ENCODE measurements at places on chromosomes 5 and 9. TPM values are rescaled to one million over a fixed set of nuclear protein-coding genes. Genes with fewer than 3 reads are reported as not detected.

Gene PLEKHG4B
- total RNA-seq = 4.2 TPM

Gene KCNIP1
- total RNA-seq = 51.2 TPM

Gene ITK
- total RNA-seq = 0.23 TPM

Gene SLCO4C1
- 0.92 TPM for total RNA-seq

Gene GNG10
- total RNA-seq = 34.1 TPM

Gene CLIC3
- not detected for total RNA-seq

Gene TRAF1
- total RNA-seq = 2.8 TPM

Gene NR5A1
- 0.69 TPM for total RNA-seq
